Osteoblast (primary cell): ENCODE measurements at places on chromosomes 16 and 17. TPM values are rescaled to one million over a fixed set of nuclear protein-coding genes. Genes with fewer than 3 reads are reported as not detected.

- peaks cover 45% of the 10 kb centered on the region for H3K4me1 ChIP-seq
- DNase-seq, result peak; percentile 95
- peaks cover 7% of the 10 kb centered on the region for H3K36me3 ChIP-seq
- peak overlapping the region; percentile 100 for H3K27ac ChIP-seq
Observed at GRCh38 chr17:78375401-78376151, 2.9 kb upstream of the PGS1 start.

HBM gene
- not detected in 2 replicates for total RNA-seq

DNA sequence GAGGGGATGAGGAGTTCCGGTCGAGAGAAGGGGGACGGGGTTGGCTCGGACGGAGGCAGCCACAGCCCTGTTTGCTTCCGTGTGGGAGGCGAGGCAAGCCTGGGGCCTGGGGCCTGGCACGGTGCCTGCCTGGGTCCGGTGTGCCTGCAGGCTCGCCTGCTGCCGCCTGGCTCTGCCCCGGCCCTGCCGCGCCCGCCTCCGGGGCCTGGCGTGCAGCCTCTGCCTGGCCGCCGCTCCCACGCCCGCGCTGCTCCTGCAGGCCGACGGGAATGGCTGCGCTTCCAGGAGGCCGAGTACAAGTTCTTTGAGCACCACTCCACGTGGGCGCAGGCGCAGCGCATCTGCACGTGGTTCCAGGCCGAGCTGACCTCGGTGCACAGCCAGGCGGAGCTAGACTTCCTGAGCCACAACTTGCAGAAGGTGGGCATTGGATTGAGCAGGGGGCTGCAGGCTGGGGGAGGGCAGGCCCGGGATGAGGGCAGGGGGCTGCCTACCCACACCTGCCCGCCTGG is 53.1 kb downstream of the MRC2 start:
- H3K36me3 ChIP-seq, result peaks cover 89% of the 10 kb centered on the region
- H3K4me3 ChIP-seq, result no peak overlapping the region
- DNase-seq, result peak; percentile 65
- H3K27ac ChIP-seq, result no peak overlapping the region
- H3K27me3 ChIP-seq, result no peaks in the 10 kb centered on the region
- no peaks in the 10 kb centered on the region for H3K4me1 ChIP-seq

SOX9 gene
- 6.5 and 8.3 TPM in 2 replicates for total RNA-seq

DNA sequence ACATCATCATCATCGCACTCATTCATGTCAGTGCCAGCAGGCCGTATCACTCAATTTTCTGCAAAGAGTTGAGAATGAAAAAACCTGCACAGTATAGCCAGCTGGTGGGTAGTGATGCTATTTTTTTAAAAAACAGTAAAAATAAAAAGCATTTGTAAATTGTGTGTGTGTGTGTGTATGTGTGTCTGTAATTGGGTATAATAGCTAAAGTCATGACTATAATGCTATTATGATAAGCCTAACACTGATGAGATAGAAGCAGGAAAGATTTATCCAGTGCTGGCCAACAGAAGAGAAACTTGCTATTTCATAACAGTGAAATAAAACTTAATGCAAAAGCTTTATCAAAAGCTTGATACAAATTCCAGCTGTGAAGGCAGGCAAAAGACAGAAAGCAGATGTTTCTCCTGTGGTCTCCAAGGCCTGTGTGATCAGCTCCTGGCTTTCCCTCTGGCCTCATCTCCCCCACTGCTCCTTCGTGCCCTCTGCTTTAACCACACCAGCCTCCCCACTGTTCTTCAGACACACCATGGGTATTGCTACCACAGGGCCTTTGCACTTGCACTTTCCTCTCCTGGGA is 206.2 kb upstream of the IRX5 start:
- no peaks in the 10 kb centered on the region for H3K27me3 ChIP-seq
- no peak overlapping the region for H3K4me3 ChIP-seq
- H3K36me3 ChIP-seq, result no peaks in the 10 kb centered on the region
- no peak overlapping the region for H3K27ac ChIP-seq
- no peaks in the 10 kb centered on the region for H3K4me1 ChIP-seq

DNA sequence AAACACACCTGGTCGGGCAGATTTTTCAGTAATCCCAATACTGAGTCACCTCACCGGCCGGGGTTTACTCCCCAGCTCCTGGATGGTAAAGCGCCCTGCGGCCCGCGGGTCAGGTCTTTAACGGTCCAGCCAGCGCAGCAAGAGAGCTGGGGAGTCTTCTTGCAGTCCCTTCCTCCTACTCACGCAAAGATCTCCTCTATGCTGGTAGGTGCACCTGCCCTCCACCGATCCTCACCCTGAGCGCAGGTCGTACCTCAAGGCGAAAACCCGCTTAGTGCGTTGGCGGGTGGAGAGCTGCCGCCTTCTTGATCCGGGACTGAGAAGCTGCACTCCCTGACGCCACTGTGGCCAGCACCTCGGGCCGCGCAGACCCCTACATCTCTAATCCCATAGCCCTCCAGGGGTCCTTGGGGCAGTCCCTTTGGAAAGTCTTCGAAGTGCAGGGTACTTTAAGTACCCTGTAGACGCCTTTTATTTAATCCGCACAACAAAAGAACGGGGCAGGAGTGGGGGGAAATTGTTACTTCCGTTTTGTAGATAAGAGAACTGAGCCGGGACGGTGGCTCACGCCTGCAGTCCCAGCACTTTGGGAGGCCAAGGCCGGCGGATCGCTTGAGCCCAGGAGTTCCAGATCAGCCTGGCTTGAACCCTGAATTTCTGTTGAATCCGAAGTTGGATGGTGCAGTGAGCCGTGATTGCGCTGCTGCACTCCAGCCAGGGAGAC is 10.4 kb upstream of the HOXB13 start:
- H3K4me3 ChIP-seq, result no peak overlapping the region
- H3K4me1 ChIP-seq, result no peaks in the 10 kb centered on the region
- H3K27ac ChIP-seq, result no peak overlapping the region
- H3K36me3 ChIP-seq, result no peaks in the 10 kb centered on the region
- DNase-seq, result peak; percentile 39
- peaks cover 93% of the 10 kb centered on the region for H3K27me3 ChIP-seq

- peak; percentile 86 for DNase-seq
- peaks cover 8% of the 10 kb centered on the region for H3K27me3 ChIP-seq
- no peak overlapping the region for H3K4me3 ChIP-seq
- H3K36me3 ChIP-seq, result no peaks in the 10 kb centered on the region
Observed at GRCh38 chr16:11470676-11471415, 115.9 kb downstream of the LITAF start.
